ENCODE measurements at places on chromosomes 6 and 20.

GRCh38 chr20:50054626-50055511, 58.1 kb downstream of the UBE2V1 start:
- no peak for DNase-seq

DNA sequence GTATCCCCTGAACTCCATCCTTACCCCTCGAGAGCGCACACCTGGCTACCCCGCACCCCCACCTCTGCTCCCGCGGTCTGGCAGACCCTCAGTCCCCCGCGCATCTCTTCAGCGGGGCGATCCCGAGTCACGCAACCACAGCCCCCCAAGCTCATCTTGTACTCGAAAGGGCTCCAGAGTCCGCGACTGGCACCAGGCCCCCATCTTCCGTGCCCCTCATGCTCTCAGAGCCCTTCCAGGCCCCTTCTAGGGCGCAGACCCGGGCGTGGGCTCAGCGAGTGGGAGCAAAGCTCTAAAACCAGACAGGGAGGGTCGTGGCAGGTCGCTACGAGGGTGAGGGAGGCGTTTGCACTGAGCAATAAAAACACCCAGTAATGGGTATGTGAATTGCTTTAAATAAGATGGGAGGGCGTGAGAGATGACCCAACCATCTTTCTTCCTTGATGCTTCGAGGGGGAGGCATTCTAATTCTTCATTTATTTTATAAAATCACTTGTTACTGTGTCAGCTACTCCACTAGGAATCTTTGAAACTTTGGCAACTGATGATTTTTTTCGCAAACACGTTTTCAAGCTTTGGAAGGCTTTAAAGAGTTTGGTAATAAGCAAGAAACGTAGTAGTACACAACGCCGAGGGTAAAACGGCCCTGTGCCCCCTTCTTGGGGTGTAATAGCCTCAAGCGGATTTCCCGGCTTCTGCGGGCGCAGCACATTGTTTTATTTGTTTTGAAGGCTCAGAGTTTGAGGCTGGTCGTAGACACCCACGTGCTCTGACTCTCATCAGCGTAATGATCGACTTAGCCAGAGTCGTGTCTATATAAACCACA, 42.6 kb upstream of the SUPT3H start:
- peak; percentile 10 for DNase-seq

DNA sequence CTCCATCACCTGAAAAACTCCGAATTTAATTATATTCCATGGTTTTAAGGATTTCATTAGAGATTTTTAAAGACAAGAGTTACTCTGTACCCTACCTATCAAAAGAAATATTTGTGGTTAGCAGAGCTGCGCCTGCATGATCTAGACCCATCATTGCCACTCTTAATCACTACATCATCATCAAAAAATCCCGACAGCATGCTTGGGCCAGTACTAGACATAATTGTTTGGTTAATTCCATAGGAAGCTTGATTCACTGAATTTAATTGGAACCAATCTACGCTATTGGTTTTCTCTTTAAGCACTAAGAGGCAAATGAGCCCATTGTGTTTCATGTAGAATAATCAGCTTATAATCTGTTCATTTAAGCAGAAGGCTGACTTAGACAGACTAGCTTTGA, 33.4 kb upstream of the RNF217 start:
- DNase-seq = no peak

DNA sequence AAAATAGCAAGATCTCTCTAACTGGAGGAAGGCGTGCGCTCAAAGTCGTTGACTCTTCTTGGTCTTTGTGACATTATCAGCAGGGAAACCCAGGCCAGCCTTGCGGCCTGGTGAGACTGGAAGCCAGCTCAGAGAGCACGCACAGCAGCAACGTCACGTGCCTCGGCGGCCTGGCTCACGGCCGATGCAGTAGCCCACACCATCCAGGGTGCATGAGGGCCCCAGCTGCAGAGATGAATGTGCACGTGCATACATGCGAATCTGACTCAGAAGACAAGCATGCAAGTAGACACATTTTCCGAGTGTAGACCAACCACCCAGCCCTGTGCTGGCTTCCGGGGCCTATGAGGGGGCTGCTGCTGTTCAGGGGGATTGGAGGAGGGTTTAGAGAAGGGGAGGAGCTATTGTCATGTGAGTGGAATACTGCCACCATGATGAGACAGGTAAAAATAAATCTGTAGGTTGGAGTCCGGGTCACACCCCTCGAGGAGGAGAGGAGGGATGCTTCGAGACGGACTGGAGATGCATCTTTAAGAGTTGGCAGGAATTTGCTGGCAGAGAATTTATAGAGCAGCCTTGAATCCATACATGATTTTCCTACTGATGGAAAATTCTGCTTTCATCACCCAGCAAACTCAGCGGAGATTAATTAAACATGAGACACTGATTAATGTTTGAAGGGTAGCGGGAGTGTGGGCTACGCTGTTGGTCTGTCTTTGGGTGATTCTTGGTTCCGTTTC, 388.2 kb downstream of the CDH4 start:
- no peak for DNase-seq

GRCh38 chr6:73234733-73235132, 9.4 kb upstream of the KHDC1L start:
- DNase-seq = no peak

DNA sequence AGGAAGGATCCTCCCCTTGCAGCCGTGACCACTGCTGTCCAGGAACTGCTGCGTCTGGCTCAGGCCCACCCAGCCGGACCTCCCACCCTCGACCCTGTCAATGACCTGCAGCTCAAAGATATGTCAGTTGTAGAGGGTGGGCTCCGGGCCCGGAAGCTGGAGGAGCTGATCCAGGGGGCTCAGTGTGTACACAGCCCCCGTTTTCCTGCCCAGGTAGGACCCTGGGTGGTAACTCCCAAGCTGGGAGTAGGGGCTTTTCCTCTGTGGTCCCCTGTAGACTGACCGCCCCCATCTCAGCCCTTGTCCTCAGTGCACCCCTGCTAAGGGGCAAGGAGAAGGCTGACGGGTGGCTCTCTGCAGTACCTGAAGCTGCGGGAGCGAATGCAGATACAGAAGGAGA, 3.6 kb downstream of the DXO start:
- DNase-seq = no peak

DNA sequence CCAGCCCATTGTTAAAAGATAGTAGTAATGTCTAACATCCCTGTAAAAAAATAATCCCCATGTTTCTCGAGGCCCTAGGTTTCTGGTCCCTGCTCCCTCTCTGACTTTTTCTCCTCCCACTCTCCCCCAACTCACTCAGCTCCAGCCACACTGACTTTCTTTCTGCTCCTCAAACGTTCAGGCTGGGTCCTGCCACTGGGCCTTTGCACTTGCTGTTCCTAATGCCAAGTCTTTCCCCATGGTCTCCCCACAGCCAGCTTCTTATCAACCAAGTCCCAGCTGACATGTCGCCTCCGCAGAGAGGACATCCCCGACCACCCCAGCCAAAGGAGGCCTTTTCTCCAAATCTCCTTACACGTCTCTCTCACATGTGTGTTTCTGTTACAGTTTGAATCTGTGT, 21.8 kb upstream of the PTGIS start:
- no peak for DNase-seq

- no peak for DNase-seq
Measured at GRCh38 chr20:62824476-62825332, 7.9 kb downstream of the COL9A3 start.

DNA sequence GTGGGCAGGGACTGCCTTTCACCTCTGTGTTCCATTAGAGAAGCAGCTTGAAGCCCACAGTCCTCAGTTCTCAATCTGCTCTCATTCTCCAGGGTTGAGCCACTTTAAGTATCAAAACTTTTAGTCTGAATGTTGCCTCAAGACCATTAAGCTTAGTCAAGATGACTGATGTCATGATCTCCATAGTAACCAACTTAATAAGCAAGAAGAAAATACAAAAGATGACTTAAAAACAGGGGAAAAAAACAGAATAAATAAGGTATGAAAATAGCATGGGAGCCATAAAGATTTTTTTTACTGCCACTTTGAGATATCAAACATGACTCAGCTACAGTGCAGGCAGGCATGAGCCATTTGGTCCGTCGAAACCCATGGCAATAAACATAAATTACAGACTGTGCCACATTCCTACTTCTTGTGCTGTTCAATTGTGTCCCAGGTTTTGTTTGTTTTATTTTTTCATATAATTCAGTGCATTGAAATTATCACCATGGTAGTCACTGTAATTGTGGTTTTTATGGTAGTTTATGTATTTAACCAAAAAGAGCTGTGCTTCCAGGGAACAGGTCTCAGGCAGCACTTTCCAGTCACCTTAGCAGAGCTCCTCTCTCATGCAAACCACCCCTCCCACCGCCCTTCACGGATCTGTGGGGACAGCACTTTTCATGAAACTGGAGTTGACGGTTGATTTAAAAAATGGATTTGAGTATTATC, 156.5 kb upstream of the INSM1 start:
- DNase-seq = no peak

- no peak for DNase-seq
Measured at GRCh38 chr6:113103634-113104361, 753.3 kb upstream of the MARCKS start.

- DNase-seq = no peak
Measured at GRCh38 chr6:49264496-49264895, 198.6 kb downstream of the MMUT start.

- DNase-seq = no peak
Measured at GRCh38 chr6:159842035-159842434, 42.0 kb downstream of the PNLDC1 start.

DNA sequence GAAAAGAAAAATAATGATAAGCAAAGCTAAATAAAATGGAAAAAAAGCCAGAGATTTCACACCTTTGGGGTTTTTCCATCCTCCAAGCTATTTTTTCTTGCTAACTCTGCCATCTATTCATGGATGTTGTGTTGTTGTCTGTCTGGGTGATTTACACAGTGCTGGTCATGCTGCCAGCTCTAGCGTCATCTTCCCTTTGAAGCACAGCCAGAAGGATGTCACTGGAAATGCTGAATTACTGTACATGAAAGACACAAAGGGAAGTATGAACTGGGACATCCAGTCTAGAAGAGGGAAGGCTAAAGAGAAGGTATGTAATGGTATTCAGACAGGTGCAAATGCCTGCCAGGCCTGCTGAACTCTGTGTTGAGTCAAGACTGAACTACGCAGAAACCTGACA, 241.9 kb upstream of the STXBP5 start:
- no peak for DNase-seq

GRCh38 chr6:48150701-48151100, 39.7 kb upstream of the PTCHD4 start:
- DNase-seq = no peak

DNA sequence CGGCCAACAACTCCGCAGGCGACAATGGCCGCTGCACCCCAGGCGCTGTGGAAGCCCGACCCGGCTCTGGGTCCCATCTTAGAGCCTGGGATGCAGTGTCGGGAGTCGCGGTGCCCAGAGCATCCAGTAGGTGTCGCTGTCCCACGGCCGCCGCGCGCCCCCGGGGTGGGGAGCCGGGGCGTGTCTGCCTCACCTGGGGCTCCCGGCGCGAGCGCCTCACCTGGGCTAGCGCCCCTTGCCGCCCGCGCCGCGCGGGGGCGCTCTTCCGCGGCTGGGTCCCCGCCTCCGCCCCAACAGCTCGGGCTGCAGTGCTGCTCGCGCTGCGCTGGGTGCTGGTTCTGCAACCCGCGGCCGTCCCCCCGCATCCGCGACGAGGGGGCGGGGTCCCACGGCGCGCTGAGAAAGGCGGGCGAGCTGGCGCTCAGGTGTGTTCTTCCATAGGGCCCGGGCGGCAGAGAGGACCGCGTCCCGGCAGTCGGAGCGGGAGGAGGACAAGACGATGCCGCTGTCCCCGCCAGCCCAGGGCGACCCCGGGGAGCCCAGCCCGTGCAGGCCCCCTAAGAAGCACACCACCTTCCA, at the start of gene CRYBG1:
Gene CRYBG1, plus strand, starts transcription at position 308 of the 579 bp plus-strand sequence. Its CDS starts 192 bp downstream, at position 500.
- peak; percentile 85 for DNase-seq

GRCh38 chr6:41072836-41073202, at the start of gene NFYA:
Gene NFYA, plus strand, starts transcription at chr6:41072974. Its CDS starts 6,116 bp downstream, at chr6:41079090.
- no peak for DNase-seq

- no peak for DNase-seq
Measured at GRCh38 chr6:106727480-106728149, 98.2 kb downstream of the QRSL1 start.

DNA sequence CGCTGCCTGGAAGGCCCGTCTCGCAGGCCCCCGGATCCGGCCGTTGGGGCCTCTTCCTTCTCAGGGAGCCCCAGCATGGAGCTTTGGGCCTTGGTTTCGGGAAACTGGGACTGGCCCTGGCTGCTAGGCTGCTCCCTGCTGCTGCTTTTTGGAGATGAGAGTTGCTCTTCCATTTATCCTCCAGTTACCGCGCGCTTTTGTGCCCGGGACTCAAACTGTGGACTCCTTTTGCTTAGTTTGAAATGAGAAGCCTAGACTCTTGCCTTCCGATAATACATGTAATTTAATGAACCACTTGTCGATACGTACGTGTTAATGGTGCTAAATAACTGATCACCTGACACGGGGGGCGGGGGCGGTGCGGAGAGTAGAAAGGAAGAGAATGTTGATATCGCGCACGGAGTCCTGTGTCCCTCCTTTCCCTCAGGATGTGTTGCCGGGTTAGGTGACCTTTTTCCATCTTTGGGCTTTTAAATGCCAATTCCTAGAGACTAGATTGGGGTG, 968 bp downstream of the PHF3 start:
- peak; percentile 29 for DNase-seq

All from GM10248 (cell line).